ENCODE measurements at places on chromosomes 2 and 18. TPM values are rescaled to one million over a fixed set of nuclear protein-coding genes. Genes with fewer than 3 reads are reported as not detected.

CTNNA2 gene
- not detected for total RNA-seq

DNA sequence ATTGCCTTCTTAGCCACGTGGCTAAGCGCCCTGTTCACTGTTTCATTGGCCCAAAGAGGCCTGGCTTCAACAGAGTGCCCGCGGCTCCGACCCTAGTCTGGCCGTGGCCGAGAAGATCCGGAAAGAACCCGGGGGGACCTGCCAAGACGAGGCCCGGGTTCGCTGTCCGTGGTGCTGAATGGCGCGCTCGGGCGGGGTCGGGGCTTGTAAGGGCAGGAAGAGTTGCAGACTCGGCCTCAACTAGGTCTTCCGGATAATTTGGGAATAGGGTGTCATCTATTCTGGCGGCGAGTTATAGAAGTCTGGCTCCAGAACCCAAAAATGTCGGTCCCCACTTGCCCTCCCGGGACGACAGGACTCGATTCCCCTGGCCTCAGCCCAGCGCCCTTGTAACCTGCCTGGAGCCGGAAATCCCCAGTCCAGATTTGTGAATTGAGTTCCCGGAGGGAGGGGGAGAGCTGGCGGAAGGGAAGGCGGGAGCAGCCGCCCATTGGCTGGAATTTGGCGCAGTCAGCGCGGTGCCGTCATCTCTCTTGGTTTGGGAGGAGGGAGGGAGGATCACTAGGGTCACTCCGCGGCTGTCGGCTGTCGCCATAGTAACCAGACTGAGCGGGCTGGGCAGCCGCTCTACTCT lies 3.5 kb downstream of the CDK5R2 start:
- DNase-seq = no peak

DNA sequence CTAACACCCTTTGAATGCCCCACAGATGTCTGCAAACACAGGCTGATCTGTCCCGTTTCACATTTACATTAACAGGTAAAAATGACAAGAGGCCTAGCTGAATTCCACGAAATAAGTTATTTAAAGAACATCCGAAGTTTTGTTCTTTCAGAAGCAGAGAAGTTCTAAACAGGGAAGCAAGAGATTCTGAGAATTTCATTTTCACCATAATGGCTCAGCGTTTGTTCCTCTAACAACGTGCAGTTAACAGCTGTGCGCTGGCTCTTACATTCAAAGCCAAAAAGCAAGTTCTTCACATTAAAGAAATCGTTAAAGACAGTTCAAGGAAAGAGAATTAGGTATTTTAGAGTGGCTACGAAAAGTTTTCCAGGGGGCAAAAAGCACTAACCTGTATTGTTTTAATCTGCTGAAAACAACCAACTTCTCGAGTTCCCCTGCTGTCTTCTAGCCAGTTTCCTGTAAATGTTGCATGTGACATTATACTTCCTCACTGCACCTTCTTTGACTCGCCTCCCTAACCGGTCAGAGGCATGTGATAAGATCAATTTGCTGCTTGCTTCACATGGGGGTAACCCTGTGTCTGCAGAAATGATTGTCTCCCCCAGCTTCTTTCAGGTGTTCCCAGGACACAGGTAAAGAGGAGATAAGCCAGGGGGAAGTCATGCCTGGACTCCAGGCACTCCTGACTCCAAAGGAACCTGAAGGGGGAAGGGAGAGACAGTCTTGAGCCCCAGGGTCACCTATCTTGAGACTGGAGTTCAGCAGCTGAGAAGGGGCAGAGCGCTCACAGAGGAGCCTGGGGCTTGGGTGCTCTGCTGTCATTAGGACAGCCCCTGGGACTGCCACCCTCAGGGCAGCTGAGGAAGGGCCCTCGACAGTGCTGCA lies 36.8 kb upstream of the WIPF1 start:
- DNase-seq = no peak

- no peak for DNase-seq
Observed at GRCh38 chr18:24326211-24326610, 71.4 kb downstream of the OSBPL1A start.

GRCh38 chr2:197972061-197972460 lies 167.7 kb downstream of the PLCL1 start:
- DNase-seq = no peak

GRCh38 chr2:3522961-3523421 lies 3.7 kb upstream of the ADI1 start:
- no peak for DNase-seq

DNA sequence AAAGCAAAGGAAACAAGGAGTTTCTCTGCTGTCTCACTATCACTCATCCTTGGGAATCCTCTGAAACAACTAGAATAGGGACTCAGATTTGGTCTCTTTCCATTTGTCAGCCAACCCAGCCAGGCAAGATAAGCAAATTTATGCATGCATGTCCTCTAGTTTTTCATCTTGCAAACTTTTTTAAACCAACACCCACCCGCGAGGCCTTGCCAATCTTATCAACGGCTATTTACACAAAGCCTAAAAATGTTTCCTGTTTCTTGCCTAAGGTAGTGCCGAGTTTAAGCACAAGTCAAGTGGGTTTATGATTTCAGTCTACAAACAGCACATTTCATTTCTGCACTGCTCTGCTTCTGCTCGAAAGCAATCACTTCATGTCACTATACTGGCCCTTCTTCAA lies 240.9 kb downstream of the STK39 start:
- DNase-seq = no peak

DNA sequence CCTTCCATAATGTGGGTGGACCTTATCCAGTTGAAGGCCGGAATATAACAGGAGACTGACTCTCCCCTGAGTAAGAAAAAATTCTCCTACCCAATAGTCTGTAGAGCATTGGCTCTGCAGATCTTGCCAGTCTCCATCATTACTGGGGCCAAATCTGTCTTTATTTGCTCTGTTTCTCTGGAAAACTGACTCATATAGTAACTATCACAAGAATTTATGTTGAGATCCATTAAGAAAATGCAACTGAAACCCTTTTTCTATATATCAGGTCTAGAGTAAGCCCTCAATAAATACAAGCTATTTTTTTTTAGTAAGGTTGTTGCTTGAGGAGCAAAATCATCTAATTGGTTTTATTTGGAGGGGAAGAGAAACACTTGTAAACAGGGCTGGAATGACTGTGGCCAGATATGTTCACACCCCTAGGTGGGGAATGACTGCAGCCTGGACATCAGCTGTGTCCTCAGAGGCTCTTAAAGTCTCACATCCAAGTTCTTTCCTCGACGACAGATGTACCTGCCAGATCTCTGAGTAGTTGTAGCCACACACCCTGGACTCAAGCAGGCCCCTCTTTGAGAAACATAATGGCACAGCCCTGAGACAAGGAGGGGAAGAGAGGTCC lies 339.7 kb downstream of the TNS1 start:
- DNase-seq = no peak

Measured in Right ventricle myocardium inferior (tissue), 1 donor.